ENCODE measurements at places on chromosomes 7 and 10.

- no peak for DNase-seq
Measured at GRCh38 chr10:77841711-77842375, 84.7 kb downstream of the DLG5 start.

DNA sequence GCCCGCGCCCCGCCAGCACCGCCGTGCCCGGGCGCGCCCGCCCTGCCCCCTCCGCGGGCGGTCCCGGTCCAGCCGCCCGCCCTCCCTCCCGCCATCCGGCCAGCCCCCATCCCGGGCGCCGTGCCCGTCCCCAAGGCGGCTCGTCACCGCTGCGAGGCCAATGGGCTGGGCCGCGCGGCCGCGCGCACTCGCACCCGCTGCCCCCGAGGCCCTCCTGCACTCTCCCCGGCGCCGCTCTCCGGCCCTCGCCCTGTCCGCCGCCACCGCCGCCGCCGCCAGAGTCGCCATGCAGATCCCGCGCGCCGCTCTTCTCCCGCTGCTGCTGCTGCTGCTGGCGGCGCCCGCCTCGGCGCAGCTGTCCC lies at the start of gene HTRA1:
Gene HTRA1 (plus strand): TSS at position 187 of the 362 bp plus-strand sequence. CDS start 100 bp downstream, at position 287.
- no peak for DNase-seq

DNA sequence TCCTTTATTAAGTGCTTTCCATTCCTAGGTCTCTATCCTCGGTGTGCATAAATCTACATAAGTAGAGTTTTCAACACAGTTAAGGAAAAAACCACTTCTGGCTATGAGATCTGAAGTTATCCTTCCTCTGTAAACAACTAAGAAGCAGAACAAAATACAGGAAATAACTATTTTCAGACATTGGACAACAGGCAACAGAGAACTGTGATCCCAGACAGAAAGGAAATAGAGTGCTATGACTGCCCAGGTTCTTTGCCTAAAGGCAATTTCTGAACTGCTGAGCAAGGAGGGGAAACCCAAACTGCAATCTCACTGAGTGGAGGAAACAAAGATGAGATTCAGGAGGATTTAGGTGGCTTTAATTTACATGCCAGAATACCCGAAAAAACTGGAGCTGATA lies 285.4 kb downstream of the SNX13 start:
- no peak for DNase-seq

- DNase-seq: no peak
Measured at GRCh38 chr7:108634036-108634435, 64.4 kb downstream of the DNAJB9 start.

DNA sequence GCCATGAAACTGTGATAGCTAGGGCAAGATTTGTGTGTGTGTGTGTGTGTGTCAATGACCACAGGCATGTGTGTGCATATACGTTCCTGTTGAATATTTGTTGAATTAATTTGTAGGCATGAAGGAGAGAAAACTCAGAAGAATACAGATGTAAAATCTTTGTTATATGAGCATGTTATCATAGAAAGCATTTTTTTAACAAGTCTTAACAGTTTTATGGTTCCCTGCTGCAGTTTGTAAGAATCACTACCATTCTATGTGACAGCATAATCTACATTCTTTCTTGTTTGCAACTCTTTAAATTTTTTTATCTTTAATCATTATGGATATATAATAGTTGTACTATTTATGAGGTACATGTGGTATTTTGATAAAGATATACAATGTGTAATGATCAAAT lies 130.3 kb downstream of the CD36 start:
- DNase-seq: no peak

GRCh38 chr7:99601656-99602310 lies 3.7 kb downstream of the TMEM225B start:
- no peak for DNase-seq

GRCh38 chr10:30383356-30383755 lies 34.3 kb upstream of the MTPAP start:
- no peak for DNase-seq

All from NCI-H1417 treated with DMSO at 0.1 percent for 48 hours (cell line).